ENCODE measurements at places on chromosomes 5 and 9.

DNA sequence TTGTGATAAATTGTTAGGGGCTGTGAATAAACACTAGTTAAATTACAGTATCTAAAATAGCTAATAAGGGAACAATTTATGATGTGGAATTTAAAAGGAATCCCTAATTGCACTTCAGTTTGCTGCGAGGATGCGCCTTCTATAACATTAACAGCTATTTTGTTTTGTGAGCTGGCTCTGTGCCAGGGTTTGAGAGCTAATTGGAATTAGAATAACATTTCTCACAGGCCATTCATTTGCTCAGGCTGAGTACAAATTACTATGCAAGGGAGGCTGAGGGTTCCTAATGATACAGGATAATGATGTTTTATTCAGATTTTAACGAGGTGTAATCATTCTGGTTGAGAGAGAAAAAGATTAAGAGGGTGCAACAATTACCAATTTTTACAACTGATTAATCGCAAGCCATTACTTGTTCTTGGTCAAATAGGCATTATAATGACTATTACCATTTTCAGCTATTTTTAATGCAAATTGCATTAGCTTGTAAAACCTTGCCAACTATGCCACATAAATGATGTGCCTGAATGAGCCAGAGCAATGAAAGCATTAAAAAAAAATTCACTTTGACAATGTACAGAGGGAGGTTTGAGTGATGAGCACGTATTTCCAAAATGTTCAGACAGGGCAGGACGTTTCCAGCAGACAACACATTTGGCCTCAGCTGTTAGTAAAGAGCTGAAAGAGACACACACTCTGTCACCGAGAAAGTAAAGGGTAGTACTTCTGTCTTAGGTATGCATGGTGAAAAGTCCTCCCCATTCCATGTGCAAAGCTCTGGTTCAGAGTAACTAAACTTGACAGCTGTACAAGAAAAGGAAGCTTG lies 576.5 kb downstream of the TLE1 start:
- no peak for DNase-seq

DNA sequence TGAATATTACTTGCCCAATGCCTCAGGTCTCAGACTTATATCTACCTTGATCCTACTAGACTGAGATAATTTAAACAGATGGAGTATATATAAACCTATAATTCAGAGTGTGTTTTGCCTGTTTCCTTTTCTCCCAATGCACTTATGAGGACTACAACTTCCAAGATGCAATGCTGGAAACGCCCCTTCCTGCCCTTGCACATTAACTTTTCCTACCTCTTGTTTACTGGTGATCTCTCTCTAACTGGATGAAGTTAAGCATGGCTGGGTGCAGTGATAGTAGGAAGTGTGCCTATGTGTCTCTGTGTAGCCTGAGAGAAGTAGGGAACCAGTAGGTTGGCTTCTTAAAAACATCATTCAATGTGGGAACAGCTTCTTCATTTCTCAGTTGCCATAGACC lies 115.2 kb downstream of the SVEP1 start:
- DNase-seq, result no peak

GRCh38 chr5:62596691-62597090 lies 18.1 kb downstream of the LRRC70 start:
- DNase-seq, result no peak

- DNase-seq, result no peak
Measured at GRCh38 chr5:23257656-23258055, 249.8 kb upstream of the PRDM9 start.

DNA sequence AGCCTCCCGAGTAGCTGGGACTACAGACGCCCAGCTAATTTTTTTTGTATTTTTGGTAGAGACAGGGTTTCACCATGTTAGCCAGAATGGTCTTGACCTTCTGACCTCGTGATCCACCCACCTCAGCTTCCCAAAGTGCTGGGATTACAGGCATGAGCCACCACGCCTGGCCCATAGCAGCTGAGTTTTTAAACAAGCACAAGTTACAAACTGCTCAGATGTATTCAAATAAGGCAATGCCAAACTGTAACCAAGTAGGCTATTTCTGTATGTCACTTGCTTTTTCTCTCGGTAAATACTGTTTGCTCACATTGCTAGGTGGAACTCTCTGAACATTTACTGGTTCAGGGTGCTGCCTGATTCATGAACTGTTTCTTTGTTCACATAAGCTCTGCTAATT lies 799.3 kb upstream of the NUDT12 start:
- no peak for DNase-seq

DNA sequence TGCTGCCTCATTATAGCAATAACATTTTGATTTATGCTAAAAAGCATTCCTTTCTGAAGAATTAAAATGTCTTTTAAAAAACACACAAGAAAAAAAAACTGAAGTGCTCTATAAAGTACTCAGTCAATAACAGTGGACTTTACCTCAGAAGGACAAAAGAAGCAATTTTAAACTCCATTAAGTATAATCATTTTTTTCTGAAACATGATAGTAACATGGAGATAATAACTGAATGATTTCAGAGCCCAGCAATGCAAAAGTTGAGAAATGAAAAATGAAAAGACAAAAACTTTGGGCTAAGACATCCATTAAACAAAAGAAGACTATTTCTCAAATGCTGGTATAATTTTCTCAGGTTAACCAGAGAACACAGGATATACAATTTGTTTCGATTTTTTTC lies 78.7 kb downstream of the RFX3 start:
- DNase-seq, result no peak

DNA sequence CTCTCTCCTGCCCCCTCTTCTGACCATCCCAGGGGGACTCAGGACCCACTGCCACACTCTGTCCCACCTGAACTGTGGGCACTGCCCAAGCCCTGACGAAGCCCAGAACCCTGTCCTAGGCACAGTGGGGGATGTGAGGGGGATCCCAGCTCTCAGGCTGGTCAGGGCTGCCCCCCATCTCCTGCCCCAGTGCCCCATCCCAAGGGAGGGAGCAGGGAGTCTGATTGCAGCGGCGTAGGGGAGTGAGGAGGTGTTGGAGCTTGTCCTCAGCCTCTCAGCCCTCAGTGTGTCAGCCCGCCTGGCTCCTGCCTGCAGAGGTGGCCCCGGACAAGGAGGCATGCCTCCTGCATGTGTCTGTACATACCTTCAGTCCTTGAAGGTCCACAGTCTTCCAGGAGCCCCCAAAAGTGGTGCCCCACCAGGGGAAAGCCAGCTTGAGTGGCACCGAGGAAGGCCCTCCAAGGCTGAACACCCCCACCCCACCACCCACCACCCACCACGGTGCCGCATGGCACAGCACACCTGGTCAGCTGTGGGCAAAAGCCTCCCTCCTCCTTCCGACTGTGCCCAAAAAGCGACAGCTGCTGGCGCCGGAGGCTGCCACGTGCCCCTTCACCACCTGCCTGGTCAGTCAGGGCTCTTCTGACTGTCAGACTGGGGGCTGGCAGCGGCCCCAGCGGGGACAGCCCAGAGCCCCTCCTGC lies 930 bp downstream of the SARDH start:
- DNase-seq, result no peak
